ENCODE measurements at places on chromosomes 4 and X. TPM values are rescaled to one million over a fixed set of nuclear protein-coding genes. Genes with fewer than 3 reads are reported as not detected.

TADA2B gene
- total RNA-seq = 10.1 TPM

REPS2 gene
- 0.99 TPM for total RNA-seq

NSG1 gene
- 48.8 TPM for total RNA-seq

DNA sequence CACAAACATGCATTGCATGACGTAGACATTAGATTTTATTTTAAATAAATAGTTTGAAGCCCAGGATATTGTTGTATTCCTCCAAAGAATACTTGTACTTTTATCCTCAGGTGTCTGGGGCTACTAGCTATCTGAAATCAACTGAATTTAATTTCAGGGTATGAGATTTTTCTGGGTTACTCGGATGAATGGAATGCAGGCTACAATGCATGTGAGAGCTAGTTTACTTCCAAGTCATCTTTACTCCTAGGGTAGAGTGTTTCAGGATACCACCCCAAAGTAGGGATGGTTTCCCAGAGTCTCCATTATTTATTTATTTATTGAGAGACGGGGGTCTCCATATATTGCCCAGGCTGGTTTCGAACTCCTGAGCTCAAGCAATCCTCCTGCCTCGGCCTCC is 66.4 kb downstream of the HPRT1 start:
- H3K4me3 ChIP-seq = no peak overlapping the region
- no peaks in the 10 kb centered on the region for H3K4me1 ChIP-seq
- no peak for DNase-seq
- H3K27ac ChIP-seq = no peak overlapping the region

DNA sequence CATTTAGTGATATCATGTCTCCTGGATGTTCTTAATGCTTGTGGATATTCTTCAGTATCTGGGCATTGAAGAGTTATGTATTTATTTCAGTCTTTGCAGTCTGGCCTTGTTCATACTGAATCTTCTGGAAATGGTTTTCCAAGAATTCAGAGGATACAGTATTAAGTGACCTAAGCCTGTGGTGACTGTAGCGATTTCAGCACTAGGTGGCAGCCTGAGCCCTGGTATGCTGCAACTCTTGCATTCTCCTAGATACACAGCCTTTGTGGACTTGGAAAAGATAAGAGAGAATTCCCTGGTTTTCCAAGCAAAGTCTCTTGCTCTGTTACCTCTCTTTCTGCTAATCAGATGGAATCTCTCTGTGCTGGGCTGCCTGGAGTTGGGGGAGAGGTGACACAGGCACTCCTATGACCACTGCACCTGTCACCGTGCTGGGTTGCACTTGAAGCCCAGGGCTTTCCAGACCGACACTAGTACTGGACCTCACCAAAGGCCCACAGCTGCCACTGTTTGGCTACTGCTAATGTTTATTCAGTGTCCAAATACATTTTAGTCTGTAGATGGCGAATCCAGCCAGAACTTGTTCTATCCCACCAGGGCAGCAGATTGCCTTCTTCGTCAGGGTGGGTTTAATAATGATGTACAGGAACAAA is 19.3 kb upstream of the SPIN2A start:
- H3K27me3 ChIP-seq = no peaks in the 10 kb centered on the region
- H3K27ac ChIP-seq = no peak overlapping the region
- H3K36me3 ChIP-seq = no peaks in the 10 kb centered on the region

GRCh38 chr4:110107866-110108265 is 90.5 kb downstream of the ELOVL6 start:
- no peak for DNase-seq
- no peaks in the 10 kb centered on the region for H3K4me1 ChIP-seq
- no peaks in the 10 kb centered on the region for H3K27me3 ChIP-seq
- H3K27ac ChIP-seq = no peak overlapping the region
- H3K36me3 ChIP-seq = peaks cover 16% of the 10 kb centered on the region

- H3K27me3 ChIP-seq = no peaks in the 10 kb centered on the region
- H3K36me3 ChIP-seq = no peaks in the 10 kb centered on the region
- no peak overlapping the region for H3K4me3 ChIP-seq
- no peak for DNase-seq
Observed at GRCh38 chr4:61918987-61919386, 718.9 kb downstream of the ADGRL3 start.

GRCh38 chrX:107396783-107397182 is 52.7 kb upstream of the FRMPD3 start:
- H3K4me1 ChIP-seq = no peaks in the 10 kb centered on the region
- H3K4me3 ChIP-seq = no peak overlapping the region
- H3K36me3 ChIP-seq = no peaks in the 10 kb centered on the region
- no peaks in the 10 kb centered on the region for H3K27me3 ChIP-seq
- no peak overlapping the region for H3K27ac ChIP-seq

DNA sequence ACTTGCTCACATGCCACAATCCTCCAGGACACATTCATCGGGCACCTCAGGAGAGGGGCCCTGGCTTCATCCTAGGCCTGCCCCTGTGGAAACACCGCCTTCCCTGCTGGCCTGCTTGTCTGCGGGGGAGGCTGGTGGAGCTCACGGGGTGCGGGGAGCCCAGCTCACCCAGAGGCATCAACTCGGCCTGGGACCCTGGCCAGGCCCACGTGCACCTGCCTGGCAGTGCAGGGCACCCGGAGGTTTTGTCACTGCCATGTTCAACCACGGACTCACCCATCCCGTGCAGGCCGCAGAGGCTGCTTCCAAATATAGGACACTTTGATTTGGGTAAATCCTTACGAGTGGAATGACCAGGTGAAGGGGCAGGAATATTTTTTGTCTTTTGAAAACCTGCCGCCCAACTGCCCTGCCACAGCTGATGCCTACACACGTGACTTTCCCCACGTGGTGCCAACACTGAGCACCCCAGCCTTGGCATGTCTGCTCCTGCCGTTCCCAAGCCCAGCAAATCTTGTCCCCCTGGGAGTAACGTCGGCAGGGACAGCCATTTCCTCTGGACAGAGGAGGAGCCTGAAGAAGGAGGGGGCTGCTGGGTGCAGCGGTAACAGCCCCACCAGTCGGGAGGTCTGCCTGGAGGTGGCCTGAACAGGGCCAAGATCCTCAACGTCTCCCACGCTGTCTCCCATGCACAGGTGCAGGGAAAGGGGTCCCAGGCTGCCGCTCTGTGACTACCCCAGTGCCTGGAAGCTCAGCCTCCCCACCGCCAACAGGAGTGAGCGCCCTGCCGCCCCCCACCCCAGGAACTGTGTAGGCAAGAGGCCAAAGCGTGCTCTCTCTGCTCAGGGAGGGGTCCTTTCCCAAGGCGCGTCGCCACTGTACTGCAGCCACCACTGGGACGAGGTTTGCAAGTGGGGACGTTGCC is 8.5 kb downstream of the MXD4 start:
- DNase-seq = no peak
- H3K27me3 ChIP-seq = no peaks in the 10 kb centered on the region
- peaks cover 33% of the 10 kb centered on the region for H3K36me3 ChIP-seq
- H3K27ac ChIP-seq = no peak overlapping the region

DNA sequence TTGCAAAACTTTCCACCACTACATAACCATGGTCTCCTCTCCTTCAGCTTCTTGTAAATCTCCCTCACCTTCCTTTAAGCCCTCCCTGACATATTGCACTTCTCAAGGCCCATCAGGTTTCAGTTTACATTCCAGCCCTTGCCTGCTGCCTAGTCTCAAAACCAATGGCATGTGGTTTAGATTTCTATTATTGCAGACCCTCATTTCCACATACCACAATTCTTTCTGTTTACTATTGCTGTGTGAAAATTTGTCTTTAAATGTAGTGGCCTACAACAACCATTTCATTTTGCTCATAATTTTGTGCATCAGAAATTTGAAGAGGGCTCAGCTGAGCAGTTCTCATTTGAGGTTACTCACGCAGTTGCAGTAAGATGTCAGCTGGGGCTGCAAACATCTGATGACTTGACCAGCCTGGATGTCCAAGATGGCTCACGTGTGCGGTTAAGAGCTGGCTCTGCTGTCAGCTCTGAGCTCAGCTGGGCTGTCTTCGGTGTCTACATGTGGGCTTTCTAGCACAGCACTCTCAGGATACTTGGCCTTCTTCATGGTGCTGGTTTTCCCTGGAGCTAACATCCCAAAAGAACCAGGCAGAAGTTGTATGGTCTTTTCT is 29.9 kb upstream of the SOD3 start:
- peaks cover 14% of the 10 kb centered on the region for H3K4me1 ChIP-seq
- no peaks in the 10 kb centered on the region for H3K36me3 ChIP-seq
- H3K4me3 ChIP-seq = no peak overlapping the region
- no peaks in the 10 kb centered on the region for H3K27me3 ChIP-seq
- no peak for DNase-seq

- no peaks in the 10 kb centered on the region for H3K36me3 ChIP-seq
- no peaks in the 10 kb centered on the region for H3K27me3 ChIP-seq
- H3K27ac ChIP-seq = no peak overlapping the region
- H3K4me1 ChIP-seq = no peaks in the 10 kb centered on the region
- H3K4me3 ChIP-seq = no peak overlapping the region
Observed at GRCh38 chrX:4173743-4174142, 460.3 kb upstream of the PRKX start.
